Fibroblast of the aortic adventitia (primary cell): ENCODE measurements at places on chromosomes 1 and 21. TPM values are rescaled to one million over a fixed set of nuclear protein-coding genes. Genes with fewer than 3 reads are reported as not detected.

The USP1 gene
- 32.4 and 64.8 TPM in 2 replicates for total RNA-seq

The NTMT2 gene
- total RNA-seq: not detected in 2 replicates

The GSTM5 gene
- total RNA-seq: 6.1 and 13.0 TPM in 2 replicates

The CD5L gene
- not detected in 2 replicates for total RNA-seq

The C1QA gene
- total RNA-seq: not detected in 2 replicates

The CAMTA1 gene
- total RNA-seq: 66.6 and 91.9 TPM in 2 replicates

The SCMH1 gene
- 9.8 and 12.1 TPM in 2 replicates for total RNA-seq

The DCLRE1B gene
- total RNA-seq: 2.5 and 14.1 TPM in 2 replicates

The MTARC2 gene
- 2.0 and 12.0 TPM in 2 replicates for total RNA-seq

The SZT2 gene
- total RNA-seq: 26.0 and 35.4 TPM in 2 replicates

The HAO2 gene
- not detected in 2 replicates for total RNA-seq

The STYXL2 gene
- total RNA-seq: not detected in 2 replicates

The EFNA1 gene
- 0.16 and 0.54 TPM in 2 replicates for total RNA-seq

The FCRLA gene
- 0.90 TPM in 1 of 2 replicates, not detected in the other for total RNA-seq

The TNFRSF9 gene
- total RNA-seq: under 0.01 and 0.90 TPM in 2 replicates

The TPTE gene
- not detected in 2 replicates for total RNA-seq

The NBPF26 gene
- 14.9 and 32.5 TPM in 2 replicates for total RNA-seq

The CAMK2N1 gene
- total RNA-seq: 5.2 and 28.5 TPM in 2 replicates

The PIGV gene
- 11.5 and 18.1 TPM in 2 replicates for total RNA-seq

The LRRC40 gene
- 18.7 and 27.9 TPM in 2 replicates for total RNA-seq

The KCNE1 gene
- total RNA-seq: 0.09 and 0.74 TPM in 2 replicates

The ABL2 gene
- 29.0 and 67.2 TPM in 2 replicates for total RNA-seq

The DRAXIN gene
- total RNA-seq: 2.4 TPM in 1 of 2 replicates, not detected in the other

The NDUFS2 gene
- 65.4 and 67.5 TPM in 2 replicates for total RNA-seq

The C1orf141 gene
- total RNA-seq: 0.65 TPM in 1 of 2 replicates, not detected in the other

The PRAMEF27 gene
- not detected in 2 replicates for total RNA-seq

The NBPF1 gene
- 36.7 and 63.1 TPM in 2 replicates for total RNA-seq

The SLAMF6 gene
- not detected in 2 replicates for total RNA-seq

The ABCA4 gene
- total RNA-seq: 0.09 TPM in 1 of 2 replicates, not detected in the other

The CFAP126 gene
- total RNA-seq: not detected in 2 replicates

The SMCP gene
- not detected in 2 replicates for total RNA-seq

The SIK1 gene
- 4.4 TPM in 1 of 2 replicates, not detected in the other for total RNA-seq

The OLFM3 gene
- not detected in 2 replicates for total RNA-seq

The SLC35F3 gene
- total RNA-seq: not detected in 2 replicates

The TRIM67 gene
- not detected in 2 replicates for total RNA-seq

The COL6A1 gene
- 1,082 and 1,517 TPM in 2 replicates for total RNA-seq

The GJA9 gene
- 0.09 TPM in 1 of 2 replicates, not detected in the other for total RNA-seq

The STUM gene
- 0.98 TPM in 1 of 2 replicates, not detected in the other for total RNA-seq

The LDLRAD1 gene
- not detected in 2 replicates for total RNA-seq

The PRDM16 gene
- total RNA-seq: 0.98 and 11.3 TPM in 2 replicates
